ENCODE measurements at places on chromosomes 5 and 9.
A peak's percentile ranks its signal among the peaks of the same experiment; 100 is the strongest.

DNA sequence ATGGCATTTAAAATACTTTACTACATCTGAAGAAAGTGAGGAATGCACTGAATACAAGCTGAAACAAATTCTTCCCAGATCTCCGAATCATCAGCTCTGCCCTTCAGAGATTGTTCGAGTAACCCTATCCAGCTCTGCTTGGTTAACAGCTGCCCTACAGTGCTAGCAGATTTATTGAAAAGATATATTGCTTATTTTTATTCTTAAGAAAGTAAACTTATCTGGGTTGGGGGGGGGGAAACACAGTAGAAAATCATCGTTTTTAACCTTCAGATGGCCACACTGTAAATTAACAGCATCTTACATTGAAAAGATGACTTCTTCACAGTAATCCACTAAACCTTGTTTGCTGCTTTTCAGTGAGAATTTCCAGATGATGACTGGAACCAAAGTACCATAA is 210.8 kb downstream of the NFIB start:
- DNase-seq = no peak

DNA sequence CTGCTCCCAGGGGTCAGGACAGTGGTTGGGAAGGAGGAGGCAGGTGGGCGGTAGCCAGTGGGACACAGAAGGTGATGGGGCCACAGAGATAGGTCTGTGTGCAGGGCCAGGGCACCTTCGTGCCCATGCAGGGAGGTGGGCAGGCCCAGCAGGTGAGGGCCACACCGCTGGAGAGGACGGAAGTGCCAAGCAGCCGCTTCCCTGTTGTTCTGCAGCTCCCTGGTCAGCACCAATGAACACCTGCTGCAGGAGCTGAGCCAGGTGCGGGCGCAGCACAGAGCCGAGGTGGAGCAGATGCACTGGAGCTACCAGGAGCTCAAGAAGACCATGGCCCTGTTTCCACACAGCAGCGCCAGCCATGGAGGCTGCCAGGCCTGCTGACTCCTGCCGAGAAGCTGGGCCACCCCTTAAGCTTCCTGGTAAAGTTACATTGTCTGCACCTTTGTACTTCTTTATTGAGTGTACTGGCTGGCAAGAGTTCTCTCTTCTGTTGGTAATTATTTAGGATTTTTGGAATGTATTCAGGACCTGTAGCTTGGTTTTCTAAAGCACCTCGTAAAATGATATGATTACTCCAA is 40.3 kb downstream of the TPPP start:
- peak; percentile 31 for DNase-seq

- no peak for DNase-seq
Observed at GRCh38 chr9:88988796-88989641, 2.2 kb upstream of the S1PR3 start.

GRCh38 chr5:155699385-155699784 is 627.6 kb upstream of the SGCD start:
- no peak for DNase-seq

- peak; percentile 73 for DNase-seq
Observed at GRCh38 chr9:88536023-88536324, 996 bp downstream of the NXNL2 start.

DNA sequence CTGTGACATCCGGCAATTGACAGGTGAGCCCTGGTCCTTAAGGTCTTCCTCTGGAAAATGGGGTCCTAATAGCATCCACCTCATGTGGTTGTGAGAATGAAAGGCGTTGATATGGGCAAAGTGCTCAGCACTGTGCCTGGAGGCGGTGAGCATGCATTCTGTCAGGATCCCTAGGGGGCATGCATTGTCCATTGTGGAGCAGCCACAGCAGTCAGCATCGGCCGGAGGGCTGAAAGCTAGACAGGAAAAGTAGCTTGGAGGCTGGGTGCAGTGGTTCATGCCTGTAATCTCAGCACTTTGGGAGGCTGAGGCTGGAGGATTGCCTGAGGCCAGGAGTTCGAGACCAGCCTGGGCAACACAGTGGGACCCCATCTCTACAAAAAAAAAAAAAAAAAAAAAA is 122.2 kb downstream of the LHX2 start:
- no peak for DNase-seq

DNA sequence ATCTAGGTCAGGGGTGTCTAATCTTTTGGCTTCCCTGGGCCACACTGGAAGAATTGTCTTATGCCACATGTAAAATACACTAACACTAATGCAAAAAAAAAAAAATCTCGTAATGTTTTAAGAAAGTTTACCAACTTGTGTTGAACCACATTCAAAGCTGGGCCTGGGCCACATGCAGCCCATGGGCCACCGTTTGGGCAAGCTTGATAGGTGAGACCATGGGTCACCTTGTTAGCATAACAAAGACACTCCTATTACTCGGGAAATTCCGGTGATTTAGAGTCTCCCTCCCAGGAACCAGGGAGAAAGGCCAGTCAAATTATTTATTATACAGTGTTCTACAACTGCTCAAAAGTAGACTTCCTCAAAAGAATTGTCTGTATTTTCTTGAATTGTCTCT is 12.7 kb downstream of the RECK start:
- no peak for DNase-seq

DNA sequence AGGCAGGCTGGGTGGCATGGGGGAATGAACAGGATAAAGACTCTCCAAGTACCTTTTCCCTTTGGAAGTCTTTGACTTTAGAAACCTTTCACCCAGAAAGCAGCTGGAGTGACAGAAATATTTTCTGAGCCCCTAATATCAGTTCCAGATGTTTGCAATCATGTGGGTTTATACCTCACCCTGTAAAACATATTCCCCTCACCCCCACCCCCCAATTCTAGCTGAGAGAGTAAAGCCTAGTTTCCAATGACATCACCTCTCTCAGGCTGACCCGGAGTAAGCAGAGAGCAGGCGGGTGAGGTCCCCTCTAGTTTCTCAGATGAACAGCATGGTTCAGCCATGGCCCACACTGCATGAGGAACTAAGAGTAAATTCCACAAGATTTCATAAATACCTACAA is 82.9 kb upstream of the TRIM32 start:
- no peak for DNase-seq

- no peak for DNase-seq
Observed at GRCh38 chr5:139849942-139850341, 54.3 kb downstream of the PSD2 start.

- DNase-seq = no peak
Observed at GRCh38 chr9:114718801-114719221, 36.8 kb upstream of the TEX48 start.

- no peak for DNase-seq
Observed at GRCh38 chr5:136056336-136056735, 27.5 kb downstream of the TGFBI start.

GRCh38 chr5:58628626-58629025 is 45.8 kb downstream of the RAB3C start:
- DNase-seq = no peak

- DNase-seq = no peak
Observed at GRCh38 chr9:93343663-93344062, 107.8 kb upstream of the FAM120A start.

DNA sequence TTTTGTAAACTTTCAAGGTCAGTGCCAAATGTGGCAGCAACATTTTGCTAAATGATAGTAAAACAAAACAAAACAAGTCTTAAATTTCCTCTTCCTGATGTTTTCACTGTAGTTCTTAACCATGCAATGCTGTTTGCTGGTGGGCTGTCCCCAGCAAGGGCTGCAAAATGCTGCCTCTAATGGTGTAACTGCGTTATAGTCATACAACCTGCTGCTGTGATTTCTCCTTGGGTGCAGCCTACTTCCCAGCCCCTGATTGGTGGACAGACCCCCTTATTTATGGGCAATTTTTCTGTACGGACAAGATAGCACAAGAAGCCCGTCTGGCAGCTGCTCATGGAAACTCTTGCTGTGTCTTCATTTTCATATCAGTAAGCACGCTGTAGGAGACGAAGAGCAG is 26.6 kb upstream of the PIP5K1B start:
- no peak for DNase-seq

GRCh38 chr5:7678030-7678429 is 172.9 kb downstream of the CFAP90 start:
- no peak for DNase-seq

- peak; percentile 93 for DNase-seq
Observed at GRCh38 chr9:126398403-126399058, 71.9 kb downstream of the MVB12B start.

DNA sequence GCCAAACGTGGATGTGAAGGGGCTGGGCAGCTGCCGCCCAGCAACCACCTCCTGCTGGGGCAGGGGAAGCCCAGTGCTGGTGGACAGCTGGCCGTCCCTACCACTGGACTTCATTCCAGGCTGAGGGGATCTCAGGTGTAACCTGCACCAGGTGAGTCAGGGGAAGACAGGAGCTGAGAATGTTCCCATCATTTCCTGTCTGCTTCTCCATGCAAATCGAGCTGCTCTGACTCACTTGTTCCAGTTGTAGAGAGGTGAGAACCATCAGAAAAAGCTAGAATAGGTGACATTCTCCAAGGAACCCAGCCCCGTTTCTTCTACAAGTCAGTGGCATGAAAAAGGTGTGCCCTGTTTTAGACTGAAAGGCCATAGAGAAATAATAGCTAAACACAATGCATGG is 21.8 kb upstream of the BARX1 start:
- no peak for DNase-seq

- no peak for DNase-seq
Observed at GRCh38 chr5:179533907-179534306, 16.4 kb upstream of the RUFY1 start.

- no peak for DNase-seq
Observed at GRCh38 chr5:31635446-31635845, 3.5 kb upstream of the PDZD2 start.

GRCh38 chr9:101706261-101706798 is 32.1 kb downstream of the GRIN3A start:
- DNase-seq = no peak

GRCh38 chr5:66896171-66896570 is 300.0 kb downstream of the MAST4 start:
- DNase-seq = no peak

DNA sequence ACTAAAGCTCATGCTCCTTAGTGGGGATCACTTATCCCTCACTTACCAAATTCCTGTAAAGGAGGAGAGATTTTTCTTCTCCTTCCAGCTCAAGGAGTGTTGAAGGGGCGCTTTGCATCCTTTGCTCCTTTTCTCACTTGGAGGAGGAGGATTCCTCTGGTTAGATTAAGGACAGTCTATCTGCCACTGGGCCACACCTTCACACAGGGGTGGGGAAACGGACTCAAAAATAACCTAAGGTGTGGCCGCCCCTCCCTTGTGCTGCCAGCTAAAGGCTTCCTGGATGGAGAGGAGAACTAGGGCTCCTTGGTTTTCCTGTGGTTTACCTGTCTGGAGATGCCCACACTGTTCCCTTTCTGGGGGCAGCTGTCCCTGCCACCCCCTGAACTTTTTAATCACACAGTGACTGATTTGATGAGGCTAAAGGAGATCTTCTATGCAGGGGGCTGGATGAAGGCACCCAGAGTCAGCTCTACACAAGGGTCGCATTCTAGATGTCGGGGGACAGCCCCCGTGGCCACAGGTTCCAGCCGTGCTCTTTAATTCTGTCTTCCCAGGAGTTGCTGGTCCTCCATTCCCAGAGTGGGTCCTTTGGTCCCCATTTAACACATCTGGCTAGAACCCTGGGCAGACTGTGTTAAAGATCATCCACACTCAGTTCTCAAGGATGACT is 14.4 kb downstream of the GLRX start:
- no peak for DNase-seq

- DNase-seq = no peak
Observed at GRCh38 chr5:149779124-149779465, 49.0 kb downstream of the PPARGC1B start.

- no peak for DNase-seq
Observed at GRCh38 chr9:23413541-23413940, 412.5 kb downstream of the ELAVL2 start.

- no peak for DNase-seq
Observed at GRCh38 chr5:151921916-151922315, 2.7 kb downstream of the GLRA1 start.

- no peak for DNase-seq
Observed at GRCh38 chr9:81455462-81456219, 233.7 kb downstream of the TLE1 start.

GRCh38 chr9:121261107-121261460 is 6.9 kb upstream of the GSN start:
- DNase-seq = peak; percentile 50

GRCh38 chr5:152086668-152087067 is 162.0 kb upstream of the GLRA1 start:
- DNase-seq = no peak

DNA sequence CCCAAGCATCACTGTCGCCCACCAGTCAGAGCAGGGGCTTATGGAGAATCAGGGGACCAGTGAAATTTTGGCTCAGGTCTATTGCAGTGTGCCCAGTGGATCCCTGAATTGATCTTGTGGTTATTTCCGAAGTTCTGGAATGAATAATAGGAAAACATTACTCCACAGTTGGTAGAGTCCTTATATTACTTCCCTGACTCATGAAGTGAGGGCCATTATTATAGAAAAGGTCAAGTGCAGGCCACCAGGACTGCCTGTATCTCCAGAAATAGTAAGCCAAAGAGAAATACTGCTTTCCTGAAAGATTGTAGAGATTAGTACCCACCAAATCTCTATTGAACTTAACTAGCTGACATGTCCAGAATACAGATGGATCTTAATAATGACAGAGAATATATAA is 335.0 kb downstream of the NPR3 start:
- no peak for DNase-seq

GRCh38 chr9:89865981-89866380 is 261.2 kb downstream of the GADD45G start:
- no peak for DNase-seq
